ENCODE measurements at places on chromosomes 13 and 19.

DNA sequence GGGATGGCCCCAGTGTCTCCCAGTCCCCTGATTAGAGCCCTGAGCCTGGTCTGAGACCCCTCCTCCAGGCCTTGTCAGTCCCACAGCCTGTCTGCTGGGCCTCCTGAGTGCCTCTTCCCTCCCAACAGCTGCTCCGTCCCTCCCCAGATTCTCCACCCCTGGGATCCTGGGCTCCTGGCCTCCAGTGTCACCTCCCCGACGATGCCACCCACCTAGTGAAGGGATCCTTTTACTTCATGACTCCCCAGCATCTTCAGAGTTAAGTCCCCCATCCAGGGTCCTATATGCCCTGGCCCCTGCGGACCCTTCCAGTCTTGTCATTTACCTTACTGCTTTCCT is 4.4 kb upstream of the PRX start:
- no peak for DNase-seq

DNA sequence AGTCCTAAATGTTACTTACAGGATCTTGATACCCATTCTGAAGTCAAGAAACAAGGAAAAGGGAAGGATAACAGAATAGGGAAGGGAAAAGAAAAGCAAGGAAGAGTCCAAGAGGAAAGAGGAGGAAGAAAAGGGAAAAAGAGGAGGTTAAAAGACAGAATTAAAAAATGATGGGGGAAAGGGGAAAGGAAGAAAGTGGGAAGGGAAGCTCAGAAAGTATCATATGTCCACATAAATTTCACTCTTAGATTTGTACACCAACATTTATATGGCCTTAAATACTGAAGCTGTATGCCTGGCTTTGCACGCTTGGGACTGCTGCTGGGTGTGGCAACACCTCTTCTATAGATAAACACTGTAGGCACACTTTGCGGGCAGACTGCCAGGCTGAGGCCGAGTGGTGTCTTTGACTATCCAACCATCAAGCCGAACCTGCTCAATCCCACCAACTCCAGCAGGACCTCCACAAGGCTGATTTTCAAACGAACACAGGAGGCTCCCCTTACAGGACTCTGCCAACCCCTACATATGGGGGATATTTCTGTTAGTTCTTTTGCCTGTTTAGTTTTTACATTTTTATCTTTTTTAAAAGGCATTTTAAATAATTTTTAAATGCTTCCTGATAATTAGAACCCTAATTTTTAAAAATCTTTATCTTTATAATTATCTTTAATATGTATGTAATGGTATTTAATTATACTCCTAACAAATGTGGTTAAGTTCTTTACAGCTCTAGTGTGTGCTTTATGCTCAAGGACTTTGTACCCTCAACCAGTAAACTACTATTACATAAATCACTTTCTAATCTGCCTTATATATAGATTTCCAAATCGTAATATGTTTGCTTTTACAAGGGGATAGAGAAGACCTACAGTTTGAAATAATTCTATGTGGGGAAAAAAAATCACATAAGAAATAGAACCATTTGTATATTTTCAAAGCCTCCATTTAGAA is 154.2 kb downstream of the DIAPH3 start:
- no peak for DNase-seq

DNA sequence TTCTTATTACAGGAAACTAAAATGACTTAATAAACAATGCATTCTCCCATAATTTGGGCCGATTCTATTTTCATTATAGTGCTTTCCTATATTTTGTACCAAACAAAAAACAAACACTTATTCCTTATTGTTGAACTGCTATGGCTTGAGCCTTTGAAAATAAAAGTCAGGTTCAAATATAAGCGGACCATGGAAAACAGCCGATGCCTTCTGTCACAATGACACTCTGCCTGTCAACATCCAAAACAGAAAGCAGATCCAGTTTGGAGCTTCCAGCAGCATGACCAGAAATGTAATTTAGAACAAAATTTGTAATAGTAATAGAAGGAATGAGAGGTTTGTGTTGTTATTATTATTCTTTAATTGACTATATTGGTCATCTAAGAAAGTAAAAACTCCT is 194.5 kb downstream of the LHFPL6 start:
- DNase-seq = no peak

DNA sequence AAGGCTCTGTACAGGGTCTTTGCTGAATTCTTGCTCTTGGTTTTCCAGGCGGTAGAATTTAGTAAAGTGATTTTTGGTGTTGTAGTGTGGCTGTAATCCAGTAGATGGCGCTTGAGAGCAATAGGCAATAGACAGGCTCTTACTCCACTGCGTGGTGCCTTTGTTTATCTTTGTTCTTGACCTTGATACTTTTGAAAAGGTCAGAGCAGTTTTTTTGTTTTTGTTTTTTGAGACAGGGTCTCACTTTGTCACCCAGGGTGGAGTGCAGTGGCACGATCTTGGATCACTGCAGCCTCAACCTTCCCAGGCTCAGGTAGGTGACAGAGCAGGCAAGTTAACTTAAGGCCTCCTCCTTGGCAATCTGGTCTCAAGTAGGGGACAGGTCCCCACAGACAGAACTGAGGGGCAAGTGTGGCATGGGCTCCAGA is 12.2 kb upstream of the LILRA5 start:
- peak; percentile 31 for DNase-seq

DNA sequence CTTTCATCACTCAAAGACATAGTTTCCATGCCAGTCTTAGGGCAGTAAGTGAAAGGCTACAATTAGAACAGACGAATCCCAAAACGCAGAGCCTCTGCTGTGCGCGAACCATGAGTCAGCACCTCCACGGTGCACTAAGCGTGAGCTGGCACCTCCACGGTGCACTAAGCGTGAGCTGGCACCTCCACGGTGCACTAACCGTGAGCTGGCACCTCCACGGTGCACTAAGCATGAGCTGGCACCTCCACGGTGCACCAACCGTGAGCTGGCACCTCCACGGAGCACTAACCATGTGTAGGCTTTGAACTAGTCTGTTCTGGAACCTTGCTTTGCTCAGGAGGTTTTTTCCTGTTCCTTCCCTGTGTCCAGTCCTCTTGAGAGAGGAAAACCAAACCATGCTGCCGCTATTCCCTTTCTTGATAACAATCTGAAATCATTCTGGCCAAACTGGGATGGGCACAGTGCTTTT is 120.6 kb downstream of the IRS2 start:
- DNase-seq = no peak

- no peak for DNase-seq
Measured at GRCh38 chr19:4493104-4493928, 21.2 kb downstream of the HDGFL2 start.
